ENCODE measurements at places on chromosomes 5 and 9.

- no peak for DNase-seq
Observed at GRCh38 chr5:135215617-135216470, 181.8 kb upstream of the PITX1 start.

DNA sequence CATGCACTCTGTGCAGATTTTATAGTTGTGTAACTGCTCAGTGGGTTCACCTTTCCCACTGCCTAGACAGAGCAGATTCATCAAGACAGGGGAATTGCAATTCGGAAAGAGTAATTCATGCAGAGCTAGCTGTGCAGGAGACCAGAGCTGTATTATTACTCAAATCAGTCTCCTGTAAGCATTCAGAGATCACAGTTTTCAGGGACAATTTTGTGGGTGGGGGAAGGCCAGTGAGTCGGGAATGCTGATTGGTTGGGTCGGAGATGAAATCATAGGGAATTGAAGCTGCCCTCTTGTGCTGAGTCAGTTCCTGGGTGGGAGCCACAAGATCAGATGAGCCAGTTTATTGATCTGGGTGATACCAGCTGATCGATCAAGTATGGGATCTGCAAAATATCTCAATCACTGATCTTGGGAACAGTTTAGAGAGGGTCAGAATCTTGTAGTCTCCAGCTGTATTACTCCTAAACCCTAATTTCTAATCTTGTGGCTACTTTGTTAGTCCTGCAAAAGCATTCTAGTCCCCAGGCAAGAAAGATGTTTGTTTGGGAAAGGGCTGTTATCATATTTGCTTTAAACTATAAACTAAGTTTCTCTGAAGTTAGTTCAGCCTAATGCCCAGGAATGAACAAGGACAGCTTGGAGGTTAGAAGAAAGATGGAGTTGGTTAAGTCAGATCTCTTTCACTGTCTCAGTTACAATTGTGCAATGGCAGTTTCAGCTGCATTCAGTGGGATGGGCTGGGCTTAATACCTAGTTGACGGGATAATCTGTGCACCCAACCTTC, 12.7 kb upstream of the SVEP1 start:
- DNase-seq: no peak

DNA sequence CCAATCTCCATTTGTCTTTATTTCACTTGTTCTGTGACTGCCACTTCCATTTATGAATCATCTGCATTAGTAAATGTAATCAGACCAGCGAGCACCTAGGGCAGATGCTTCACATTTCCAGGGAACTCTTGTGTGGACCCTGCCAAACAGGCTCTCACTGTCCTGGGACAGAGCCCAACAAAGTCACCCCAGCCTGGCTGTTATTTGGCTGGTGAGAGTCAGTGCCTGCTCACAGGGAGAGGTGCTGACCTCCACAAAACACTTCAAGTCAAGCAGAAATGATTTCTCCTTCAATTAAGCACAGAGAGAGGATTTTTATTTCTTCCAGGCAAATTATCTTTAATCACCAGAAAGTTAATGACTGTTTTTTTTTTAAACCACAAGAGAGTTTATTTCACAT, 568.0 kb downstream of the MTRR start:
- DNase-seq: no peak

GRCh38 chr5:128237000-128237399, 153.4 kb downstream of the SLC12A2 start:
- DNase-seq: no peak

- DNase-seq: no peak
Observed at GRCh38 chr9:101480386-101480785, 44.8 kb upstream of the ALDOB start.

DNA sequence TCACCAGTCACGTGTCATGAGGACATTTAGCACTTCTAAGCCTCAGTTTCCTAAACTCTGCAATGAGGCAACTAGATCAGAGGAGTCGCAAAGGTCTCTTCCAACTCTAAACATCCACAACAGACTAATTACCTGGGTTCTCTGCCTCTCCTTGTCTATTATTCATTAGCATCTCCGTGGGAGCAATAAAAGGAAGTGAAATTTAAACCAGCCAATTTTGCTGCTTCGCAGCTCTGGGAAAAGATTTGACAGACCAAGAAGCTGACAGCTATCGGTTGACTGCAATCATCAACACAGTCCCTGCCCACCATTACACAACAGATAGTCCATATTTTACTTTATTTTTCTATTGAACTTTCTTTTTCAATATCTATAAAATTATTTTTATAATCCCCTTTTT, 308.9 kb downstream of the NR2F1-AS1 start:
- no peak for DNase-seq

DNA sequence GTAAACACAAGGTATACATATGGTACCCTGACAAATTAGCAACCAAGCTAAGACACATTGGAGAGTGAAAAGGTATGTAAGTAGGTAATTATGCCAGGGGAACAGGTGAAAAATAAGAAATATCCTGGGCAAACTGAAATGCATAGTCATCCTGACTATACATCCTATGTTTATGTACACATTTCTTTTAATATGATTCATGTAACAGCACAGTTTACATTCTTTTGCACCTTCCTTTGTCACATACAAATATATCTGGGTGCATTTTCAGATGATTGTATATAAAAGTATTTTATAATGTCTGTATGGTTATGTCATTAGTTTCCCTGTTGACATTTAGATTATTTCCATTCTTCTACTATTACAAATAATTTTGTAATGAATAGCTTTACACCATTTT, 1146.9 kb downstream of the EFNA5 start:
- DNase-seq: no peak

GRCh38 chr9:2662496-2662895, 40.9 kb downstream of the VLDLR start:
- DNase-seq: no peak

GRCh38 chr5:58107704-58108103, 352.2 kb downstream of the PLK2 start:
- no peak for DNase-seq

GRCh38 chr5:139565411-139566305, 4.5 kb downstream of the UBE2D2 start:
- DNase-seq: no peak

GRCh38 chr9:94166976-94167346, 82.7 kb downstream of the PTPDC1 start:
- peak; percentile 89 for DNase-seq

- no peak for DNase-seq
Observed at GRCh38 chr9:107437716-107438115, 51.9 kb downstream of the KLF4 start.

- no peak for DNase-seq
Observed at GRCh38 chr9:4021621-4022213, 278.2 kb downstream of the GLIS3 start.

DNA sequence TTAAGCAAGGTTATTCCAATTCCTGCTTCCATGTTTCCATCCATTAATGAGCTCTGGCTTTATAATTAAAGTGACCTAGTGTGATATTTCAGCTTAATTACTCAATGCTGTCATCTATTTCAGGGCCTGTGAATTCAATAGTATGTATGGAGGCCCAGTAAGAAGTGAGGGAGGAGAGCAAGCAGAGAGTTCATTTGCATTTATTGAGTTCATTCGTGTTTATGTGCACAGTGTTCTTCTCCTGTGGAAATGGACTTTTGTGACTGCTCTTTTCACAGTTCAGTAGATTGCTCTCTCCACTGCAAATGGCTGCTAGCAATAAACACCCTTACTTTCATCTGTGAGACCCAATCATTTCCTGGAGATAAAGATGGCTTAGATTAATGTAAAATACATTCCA, 130.9 kb downstream of the CEMIP2 start:
- DNase-seq: no peak

- DNase-seq: no peak
Observed at GRCh38 chr5:174576042-174576441, 148.3 kb upstream of the MSX2 start.

DNA sequence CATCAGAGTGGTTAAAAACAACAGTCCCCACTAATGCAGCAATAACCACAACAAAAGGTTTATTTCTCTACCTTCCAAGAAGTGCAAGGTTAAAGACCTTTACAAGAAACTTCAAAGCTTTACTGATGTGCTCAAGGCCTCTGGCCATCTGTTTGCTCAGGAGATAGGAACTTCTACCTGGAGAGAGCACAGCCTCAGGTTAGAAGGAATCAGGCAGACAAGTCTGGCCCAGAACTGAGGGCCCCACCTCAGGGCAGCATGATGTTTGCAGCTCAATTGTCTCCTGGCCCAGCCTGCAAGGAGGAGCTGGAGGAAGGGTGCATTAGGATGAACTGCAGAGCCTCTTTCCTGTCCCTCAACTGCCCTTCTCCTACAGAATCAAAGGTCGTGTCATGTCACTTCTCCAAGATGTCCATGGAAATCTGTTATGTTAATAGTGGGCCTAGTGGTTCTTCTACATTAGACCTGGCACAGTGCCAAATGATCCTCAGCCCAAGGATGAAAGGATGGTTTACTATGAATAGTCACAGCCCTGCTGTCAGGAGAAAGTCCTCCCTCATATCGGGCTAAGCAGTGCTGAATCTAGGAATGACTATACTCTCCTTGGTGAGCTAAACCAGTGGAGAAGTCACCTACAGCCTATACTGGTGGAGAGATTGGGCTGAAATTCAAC, 98.9 kb upstream of the NTRK2 start:
- no peak for DNase-seq

DNA sequence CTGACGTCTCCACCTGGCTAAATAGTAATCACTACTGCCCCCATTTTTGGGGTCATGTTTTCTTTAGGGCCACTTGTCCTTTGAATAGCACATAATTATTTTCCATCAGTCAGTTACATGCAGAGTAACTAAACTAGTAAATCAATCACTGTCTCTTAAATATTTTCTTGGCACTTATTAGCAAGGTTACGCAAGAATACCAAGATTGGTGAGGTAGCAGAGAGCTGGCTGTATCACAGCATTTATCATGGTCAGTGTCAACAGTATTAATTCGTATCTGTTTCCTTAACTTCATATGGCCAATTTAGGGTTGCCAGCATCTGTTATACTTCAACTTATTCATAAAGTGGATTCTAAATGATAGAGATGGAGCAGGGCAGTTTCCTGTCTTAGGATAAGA, 346.8 kb upstream of the FAM174A start:
- no peak for DNase-seq

- DNase-seq: no peak
Observed at GRCh38 chr9:131923766-131924165, 155.9 kb downstream of the MED27 start.

DNA sequence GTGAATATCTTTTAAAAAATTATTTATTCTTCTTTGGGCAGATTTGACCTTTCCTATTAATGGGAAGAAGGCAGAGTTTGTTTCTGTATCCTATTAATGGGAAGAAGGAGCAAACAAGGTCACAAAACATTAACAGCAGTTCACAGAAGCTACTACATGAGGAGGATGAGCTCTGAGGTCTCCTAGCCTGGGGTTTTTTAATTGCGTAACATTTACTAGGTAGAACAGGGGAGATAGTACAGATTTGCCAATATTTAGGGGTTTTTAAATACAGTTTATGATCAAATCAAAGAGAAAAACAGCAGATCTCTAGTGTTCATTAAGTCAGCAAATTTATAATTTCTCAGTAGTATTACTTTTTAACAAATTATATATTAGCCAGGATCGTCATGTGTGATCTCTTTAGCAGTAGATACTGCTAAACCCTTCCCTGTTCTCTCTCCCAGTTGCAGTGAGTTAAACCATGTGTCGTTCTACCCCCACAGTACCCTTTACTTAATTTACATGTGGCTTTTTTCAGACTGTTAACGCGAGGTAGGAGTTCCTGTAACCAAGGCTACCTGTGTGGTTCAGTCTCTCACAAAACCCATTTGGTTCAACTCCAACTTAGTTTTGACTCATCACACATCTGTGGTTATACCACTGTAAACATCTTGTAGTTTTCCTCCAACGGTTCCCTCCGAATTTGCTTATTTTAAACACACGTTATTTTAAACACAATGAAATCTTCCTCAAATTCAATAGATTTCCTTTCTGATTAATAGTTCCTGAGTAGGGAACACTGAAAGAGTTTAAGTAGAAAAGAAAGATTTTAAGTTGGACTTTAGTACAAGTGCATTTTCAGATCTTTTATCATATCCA, 13.3 kb downstream of the SLC25A46 start:
- DNase-seq: no peak

- no peak for DNase-seq
Observed at GRCh38 chr9:134634667-134635230, 6.9 kb upstream of the COL5A1 start.

DNA sequence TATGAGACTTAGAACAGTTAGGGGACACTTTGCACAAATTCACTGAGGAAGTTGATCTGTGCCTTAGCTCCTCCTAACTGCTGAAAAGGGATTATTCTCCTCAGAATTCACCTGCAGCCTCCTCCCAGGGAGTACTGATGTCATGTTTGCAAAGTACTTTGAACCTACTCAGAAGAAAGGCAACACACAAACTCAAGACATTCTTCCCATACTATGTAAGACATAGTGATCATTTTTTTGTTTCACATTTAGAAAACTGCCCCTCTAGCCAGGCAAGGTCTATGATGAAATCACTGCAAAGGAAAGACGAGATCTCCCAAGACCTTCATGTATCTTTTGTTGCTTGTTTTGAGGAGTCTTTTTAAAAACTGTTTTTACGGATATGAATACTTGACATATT, 10.6 kb upstream of the VLDLR start:
- DNase-seq: no peak

DNA sequence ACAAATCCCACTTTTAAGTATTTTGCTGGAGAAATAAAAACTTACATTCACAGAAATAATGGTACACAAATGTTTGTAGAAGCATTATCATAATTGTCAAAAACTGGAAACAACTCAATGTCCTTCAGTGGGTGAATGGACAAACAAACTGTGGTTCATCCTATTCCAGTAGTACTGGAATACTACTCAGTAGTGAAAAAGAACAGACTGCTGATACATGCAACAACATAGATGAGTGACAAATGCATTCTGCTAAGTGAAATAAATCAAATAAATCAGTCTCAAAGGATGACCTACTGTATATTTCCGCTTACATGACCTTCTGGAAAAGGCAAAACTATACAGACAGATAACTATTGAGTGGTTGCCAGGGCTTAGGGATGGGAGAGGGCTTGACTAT, 114.1 kb downstream of the ANKRD55 start:
- DNase-seq: no peak

DNA sequence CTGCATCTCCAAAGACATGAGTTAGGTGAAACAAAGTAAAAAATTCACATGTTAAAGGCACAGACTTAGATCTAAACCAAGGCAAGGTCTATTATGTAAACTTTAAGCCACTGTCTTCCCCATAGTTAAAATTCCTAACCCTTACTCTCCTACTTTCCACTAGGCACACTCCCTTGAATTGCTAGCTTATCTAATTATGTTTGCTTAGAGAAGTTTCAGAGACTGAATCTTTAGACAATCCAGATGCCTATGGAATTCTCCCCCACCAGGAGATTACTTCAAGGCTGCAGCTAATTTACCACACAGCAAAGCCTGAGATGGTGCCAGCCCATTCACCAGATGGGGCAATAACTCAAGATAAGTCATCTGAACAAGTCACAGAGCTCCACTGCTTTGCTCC, 803.1 kb upstream of the COX7C start:
- DNase-seq: no peak

GRCh38 chr5:54577528-54577927, 60.0 kb downstream of the SNX18 start:
- no peak for DNase-seq

- DNase-seq: no peak
Observed at GRCh38 chr5:174505621-174506020, 218.8 kb upstream of the MSX2 start.

Data from NCI-H1436 (cell line).